ENCODE measurements at places on chromosomes 16 and 17. TPM values are rescaled to one million over a fixed set of nuclear protein-coding genes. Genes with fewer than 3 reads are reported as not detected.

DNA sequence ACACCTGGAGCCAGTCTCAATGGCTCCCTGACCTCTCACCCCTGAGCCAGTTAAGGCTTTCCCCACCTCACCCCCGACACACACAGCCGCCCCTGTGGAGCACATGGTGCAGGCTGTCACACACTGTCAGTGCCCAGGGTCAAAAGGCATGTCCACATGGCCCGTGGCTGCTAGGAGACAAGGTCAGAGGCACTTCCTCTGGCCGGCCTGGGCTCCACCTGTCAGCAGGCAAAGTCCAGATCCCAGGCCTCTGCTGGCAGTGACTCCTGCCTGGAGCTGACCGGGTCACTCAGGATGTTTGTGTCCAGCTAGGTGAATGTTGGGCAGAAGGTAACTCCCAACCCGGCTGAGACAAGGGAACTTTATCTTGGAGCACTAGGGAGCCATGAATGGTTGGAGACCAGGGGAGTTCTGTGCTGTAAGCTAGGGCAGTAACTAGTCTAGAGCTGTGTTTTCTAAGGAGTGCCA, 6.0 kb downstream of the SREBF1 start:
- DNase-seq, result no peak

- DNase-seq, result no peak
These were observed 286.6 kb upstream of the CCL2 start for GRCh38 chr17:33968350-33969044.

DNA sequence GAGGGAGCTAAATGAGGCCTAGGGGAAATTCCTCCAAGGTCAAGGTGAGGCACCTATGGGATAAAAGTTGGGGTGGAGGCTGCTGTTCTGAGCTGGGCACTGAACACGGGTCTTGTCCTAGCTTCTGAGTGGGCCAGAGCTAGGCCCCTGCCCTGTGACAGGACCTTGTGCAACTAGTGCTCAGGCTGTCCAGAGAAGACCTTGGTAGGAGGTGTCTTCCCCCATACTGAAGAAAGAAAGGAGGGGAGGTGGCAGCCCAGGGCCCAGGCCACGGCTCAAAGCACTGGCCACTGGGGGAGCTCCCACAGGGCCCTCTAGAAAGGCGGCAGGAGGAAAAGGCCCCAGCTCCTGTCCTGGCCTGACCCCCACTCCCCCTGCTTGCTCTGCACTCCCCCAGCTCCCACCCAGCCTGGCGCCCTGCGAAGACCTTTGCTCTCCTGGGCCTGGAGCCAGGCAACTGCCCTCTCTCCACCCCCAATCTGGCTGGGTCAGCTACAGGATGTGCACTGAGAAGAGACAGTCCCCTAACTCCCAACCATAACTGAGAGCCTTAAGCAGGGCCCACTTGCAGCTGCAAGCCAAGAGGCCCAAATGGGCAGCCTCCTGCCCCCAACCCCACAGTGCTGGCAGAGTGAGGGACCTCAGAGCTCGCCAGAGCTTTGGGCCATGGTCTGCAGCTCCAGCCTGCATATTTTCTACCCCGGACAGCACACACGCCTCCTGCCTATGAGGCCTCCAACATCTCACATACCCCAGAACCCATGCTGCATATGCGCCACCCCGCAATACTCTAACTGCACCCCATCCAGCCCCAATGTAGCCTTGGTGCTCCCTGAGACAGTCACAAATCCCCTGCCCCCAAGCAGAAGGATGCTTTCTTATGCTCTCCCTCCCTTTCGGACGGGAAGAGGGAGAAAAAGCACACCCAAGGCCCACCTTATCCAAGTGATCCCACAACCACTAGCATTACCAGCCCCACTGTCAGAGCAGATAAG, 15.3 kb downstream of the HSD11B2 start:
- no peak for DNase-seq

GRCh38 chr17:1511290-1511689, 5.1 kb downstream of the INPP5K start:
- DNase-seq, result no peak

EVPLL gene
- total RNA-seq, result not detected

LITAFD gene
- total RNA-seq, result not detected

CDH15 gene
- 4.4 TPM for total RNA-seq
